Stimulated activated CD4-positive, alpha-beta T cell treated with anti-CD3 and anti-CD28 coated beads, Interleukin-1b, Interleukin-23, amount 100 ng/mL, for 24 hours (primary cell): ENCODE measurements at places on chromosomes 7 and 10.
A peak's percentile ranks its signal among the peaks of the same experiment; 100 is the strongest.

- no peak for DNase-seq
These were observed 230.8 kb downstream of the FOXP2 start for GRCh38 chr7:114645451-114645850.

DNA sequence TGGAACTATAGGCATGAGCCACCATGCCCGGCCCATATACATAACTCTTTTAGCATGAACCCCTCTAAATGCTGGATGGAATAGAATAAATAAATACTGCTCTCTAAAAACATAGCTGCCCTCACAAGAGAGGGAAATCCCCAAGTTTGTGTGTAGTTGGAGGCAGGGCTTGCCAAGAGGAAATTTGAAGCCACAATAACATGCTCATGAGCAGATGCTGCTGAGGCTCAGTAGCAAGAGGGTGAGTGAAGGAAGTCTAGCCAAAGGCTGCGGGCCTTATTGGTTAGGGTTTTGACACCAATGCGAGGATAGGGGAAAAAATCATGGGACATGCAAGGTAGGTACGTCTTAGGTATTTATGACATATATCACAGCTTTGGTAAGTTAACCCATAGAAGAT lies 17.3 kb downstream of the TPK1 start:
- DNase-seq, result no peak

DNA sequence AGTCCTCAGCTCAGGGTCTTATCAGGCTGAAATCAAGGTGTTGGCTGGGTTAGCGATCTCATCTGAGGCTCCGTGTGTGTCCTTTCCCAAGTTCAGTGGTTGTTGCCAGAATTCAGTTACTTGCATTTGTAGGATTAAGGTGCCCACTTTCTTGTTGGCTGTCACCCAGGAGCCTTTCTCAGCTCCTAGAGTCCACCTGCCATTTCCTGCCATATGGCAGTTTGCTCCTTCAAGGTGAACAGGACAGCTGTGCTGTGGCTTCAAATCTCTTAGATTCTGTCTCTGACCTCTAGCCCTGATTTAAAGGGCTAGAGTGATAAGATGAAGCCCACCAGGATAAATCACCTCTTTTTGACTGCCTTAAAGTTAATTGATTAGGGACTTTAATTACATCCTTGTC lies 1.0 kb upstream of the HIF1AN start:
- DNase-seq, result no peak

- no peak for DNase-seq
These were observed 201.3 kb downstream of the FANK1 start for GRCh38 chr10:126097558-126098225.

GRCh38 chr10:133341983-133342382 lies 5.2 kb upstream of the PRAP1 start:
- DNase-seq, result no peak

DNA sequence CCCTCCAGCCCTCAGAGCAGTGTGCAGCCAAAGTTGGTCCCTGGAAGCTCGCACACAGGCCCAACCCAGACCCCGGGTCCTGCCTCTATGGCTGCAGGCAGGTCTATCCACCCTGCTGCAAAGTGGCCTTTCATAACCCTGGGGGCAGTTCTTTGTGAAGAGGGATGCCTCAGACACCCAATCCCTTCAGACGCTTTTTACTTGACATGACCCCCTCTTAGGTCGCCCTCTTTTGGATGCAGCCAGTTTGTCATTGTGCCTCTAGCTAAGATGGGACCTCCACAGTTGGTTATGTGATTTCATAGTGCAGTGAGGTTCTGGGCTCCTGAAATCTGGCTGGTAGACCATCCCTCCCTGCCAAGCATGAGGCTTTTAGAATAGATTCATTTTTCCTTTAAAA lies 27.3 kb downstream of the SMKR1 start:
- DNase-seq, result no peak

DNA sequence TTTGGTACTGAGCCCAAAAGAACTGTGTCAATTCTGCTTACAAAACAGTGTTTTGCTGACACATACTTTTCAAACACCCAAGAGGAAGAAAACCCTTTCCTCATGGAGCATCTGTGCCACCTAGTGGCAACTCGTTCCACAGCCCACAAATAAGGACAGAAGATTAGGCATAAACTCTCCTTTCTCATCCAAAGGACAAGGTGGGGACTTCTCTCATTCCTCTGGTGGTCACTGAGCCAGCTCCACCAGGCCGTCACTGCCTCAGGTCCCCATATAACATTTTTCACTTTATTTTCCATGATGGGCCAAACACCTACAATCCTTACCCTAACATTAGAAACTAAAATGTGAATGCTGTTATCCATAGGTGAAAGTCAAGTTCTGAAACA lies 76.9 kb downstream of the RNF216 start:
- peak; percentile 36 for DNase-seq

GRCh38 chr7:45219801-45220435 lies 62.3 kb downstream of the RAMP3 start:
- DNase-seq, result no peak

DNA sequence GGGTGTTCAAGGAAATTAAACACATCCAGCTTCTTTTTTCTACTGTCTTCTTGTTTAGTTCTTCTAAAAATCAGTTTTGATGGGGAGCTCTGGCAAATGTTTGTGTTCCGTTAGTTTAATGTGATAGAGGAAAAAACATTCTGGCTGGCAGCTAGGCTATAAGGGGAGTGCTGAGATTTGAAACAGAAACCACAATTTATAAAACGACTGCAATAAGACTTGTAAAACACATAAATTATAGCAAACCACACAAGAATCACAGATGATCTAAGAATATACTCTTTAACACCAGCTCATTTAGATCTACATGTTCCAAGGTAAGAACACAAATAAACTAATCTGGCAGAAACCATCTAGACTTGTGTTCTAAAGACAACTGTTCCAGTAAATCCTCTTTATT lies 425.5 kb downstream of the CNTNAP2 start:
- DNase-seq, result no peak

GRCh38 chr10:95445837-95446486 lies 115.2 kb downstream of the SORBS1 start:
- peak; percentile 5 for DNase-seq

DNA sequence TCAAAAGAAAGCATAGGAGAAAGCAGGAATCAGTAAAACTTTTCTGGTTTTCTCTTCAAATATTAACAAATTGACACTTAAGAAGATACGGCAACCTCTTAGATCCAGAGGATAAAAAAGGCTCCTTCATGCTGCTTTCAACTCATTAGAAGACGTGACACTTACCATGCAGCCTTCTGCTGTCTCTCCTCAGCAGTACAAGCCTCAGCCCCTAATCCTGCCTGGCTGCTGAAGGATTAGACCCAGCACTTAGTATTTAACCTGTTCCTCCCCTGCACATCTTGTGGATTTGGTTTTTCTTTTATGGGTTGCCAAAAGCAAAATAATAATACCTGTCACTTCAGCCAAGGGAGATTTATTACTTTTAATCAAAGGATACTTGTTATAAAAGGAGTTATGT lies 108.4 kb downstream of the LYZL1 start:
- no peak for DNase-seq

- DNase-seq, result no peak
These were observed 39.7 kb upstream of the ZNF32 start for GRCh38 chr10:43688348-43688892.

DNA sequence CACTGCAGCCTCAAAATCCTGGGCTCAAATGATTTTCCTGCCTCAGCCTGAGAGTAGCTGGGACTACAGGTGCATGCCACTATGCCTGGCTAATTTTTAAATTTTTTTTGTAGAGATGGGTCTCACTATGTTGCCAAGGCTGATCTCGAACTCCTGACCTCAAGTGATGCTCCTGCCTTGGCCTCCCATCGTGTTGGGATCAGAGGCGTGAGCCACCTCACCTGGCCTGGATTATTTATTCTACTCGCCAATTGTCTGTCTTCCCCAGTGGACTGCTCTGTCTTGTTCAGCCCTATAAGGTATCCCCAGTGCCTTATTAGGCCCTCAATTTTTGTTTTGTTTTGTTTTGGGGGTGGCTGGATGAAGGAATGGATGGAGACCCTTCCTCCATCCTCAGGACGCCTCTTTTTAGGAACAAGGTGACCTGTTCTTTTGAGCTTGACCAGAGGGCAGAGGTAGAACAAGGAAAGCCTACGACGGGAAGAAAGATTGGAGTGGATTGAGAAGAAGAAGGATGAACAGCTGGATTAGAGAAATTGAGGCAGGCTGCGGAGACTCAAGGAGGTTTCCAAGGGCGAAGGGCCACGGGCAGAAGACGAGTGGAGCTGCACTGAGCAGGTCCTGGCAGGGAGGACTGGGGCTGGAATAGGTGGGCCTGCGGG lies 541 bp upstream of the DENND10 start:
- no peak for DNase-seq

DNA sequence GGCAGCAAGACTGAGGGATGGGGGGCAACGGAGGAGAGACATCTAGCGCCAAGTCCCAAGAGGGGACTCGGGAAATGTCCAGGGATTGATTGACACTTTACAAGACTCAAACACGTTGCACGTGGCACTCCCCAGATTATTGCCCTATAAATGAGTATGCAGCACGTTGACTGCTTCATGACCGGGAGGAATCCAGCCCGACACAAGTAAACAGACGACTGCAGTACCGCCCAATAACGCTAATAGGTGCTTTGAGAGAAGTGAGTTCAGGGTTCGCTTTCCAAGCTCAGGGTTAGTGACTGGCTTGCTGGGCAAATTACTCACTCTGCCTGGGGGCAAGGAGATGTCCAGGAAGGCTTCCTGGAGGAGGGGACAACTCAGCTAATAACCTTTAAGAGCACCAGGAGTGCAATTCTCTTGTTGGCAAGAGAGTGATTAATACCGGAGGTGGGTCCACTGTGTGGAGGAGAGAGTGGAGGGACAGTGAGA lies 73.3 kb upstream of the MYL10 start:
- no peak for DNase-seq

DNA sequence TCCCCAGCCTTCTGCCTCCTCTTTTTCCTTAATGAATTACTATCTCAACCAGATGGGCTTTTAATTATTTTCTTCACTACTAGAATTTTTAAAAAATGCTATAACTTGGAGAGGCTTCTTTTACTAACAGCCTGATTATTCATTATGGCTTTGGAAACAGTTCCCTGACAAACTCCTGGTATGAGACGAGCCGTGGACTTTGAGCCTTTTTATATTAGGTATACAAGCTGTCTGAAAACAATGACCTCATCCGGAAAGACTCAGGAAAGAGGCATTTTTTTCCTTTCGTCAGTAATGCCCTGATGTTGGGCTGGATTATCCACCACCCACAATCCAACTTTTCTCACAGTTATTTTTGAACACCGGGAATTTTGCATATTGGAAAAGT lies 26.7 kb upstream of the ABLIM1 start:
- no peak for DNase-seq

DNA sequence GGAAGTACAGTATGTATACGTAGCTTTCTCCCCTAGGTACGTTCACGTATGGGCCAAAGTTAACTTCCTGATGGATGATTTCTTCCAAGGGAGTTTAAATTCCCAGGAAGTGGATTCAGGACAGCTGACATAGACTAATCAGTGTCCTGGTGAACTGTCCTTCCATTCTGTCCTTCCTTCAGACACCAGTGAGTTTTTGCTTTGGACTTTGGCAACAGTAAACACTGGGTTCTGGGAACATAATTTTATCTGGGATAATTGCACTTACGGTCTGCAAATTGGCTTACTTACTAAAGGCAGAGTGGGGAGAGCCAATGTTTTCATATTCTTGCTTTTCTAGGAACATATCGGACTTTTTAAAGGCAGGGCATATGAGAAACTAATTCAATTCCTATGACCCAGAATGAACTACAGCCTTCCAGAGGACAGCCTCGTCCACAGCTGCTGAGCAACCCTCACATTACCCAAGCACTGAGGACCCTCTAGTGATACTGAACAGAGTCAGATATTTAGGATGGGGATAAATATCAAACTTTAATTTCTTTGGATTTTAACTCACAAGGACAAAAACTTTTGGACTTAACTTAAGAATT lies 97.9 kb downstream of the RAB18 start:
- DNase-seq, result no peak

DNA sequence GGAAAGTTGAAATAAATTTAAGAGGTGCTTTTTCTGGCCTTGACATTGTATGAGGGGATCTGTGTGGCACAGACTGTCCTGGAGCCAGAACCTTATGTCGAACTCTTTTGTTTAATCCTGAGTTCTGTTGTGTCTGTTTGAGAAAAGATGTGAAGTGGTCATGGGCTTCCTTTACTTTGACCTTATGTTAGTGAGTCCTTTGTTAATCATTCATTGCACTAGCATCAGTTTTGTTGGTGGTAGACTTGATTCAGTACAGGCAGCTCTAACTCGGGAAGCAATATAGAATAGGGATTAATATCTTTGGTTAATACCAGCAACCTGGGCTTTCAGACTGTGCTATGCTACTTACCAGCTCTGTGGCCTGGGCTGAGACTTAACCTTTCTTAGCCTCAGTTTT lies 123.9 kb upstream of the FZD1 start:
- DNase-seq, result no peak

DNA sequence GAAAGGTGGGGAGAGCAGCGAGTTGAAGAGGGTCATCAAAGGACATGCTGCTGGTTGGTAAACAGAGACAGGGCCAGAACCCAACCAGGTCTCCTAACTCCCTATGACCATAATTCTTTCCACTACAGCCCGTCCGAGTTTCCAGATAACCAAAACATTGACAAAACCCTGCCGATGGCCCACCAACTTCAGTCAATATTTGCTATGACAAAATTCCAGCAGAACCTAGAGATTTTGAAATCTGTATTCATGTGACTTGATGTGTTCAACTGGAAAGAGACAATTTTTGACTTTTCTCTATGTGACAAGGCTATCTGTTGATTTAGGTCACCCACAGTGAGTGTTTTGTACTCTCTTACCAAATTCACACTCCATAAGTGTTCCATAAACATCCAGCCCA lies 86.7 kb downstream of the NHLRC2 start:
- DNase-seq, result no peak

- no peak for DNase-seq
These were observed 335.1 kb upstream of the SEMA3A start for GRCh38 chr7:84529480-84530205.

DNA sequence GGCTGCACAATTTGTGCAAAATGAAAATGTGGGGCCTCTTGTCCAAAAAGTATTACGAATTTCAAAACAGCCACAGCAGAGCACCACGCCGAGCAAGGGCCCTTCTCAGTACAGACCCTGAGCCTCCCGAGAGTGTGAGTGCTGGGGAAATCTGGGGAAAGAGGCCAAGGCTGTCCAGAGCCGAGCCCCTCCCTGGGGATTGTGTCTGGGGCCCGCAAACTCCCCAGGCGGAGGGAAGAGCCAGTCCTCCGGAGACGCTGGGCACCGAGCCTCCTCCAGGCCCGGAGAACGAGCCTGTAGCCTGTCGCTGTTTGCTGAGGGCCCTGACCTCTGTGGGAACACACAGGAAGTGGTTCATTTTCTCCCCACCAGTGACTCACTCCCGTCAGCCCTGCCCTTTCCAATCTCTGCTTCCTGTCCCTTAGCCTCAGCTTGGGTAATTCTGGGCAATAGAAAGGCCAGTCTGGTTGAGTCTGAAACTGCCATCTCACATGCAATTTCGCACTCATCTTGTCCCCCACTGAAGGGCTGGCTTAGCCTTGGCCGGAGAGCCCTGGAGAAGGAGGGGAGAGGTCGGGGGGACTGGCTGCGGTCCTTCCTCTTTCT lies 19.5 kb upstream of the GNA12 start:
- DNase-seq, result peak; percentile 29
